ENCODE measurements at places on chromosomes 11 and 22.

DNA sequence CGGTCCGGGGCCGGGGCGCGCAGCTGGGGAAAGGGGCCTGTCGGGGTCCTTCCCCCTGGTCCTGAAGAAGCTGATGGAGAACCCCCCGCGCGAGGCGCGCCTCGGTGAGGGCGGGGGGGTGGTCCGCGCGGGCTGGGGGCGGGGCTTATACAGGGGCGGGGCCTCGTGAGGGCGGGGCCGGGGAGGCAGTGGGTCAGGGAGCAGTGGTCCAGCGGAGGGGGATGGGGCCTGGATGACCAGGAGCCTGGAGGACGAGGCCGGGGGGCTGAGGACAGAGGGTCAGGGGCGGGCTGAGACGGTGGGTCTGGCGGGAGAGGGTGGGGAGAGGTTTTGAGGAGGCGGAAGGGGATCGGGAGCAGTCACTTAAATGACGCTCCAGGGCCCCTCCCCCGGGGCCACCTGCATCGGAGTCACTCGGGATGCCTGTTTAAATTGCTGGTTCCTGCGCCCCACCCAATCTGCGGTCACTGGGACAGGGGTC lies 396 bp downstream of the TEF start:
- DNase-seq: peak; percentile 53

GRCh38 chr11:18294862-18295261 lies 27.1 kb downstream of the HPS5 start:
- no peak for DNase-seq

- no peak for DNase-seq
Measured at GRCh38 chr11:84243629-84244263, 957.6 kb upstream of the CCDC90B start.

GRCh38 chr11:78825591-78826020 lies 250.9 kb upstream of the NARS2 start:
- no peak for DNase-seq

- no peak for DNase-seq
Measured at GRCh38 chr11:12003815-12004214, 4.6 kb downstream of the DKK3 start.
